ENCODE measurements at places on chromosomes 7 and 10.

DNA sequence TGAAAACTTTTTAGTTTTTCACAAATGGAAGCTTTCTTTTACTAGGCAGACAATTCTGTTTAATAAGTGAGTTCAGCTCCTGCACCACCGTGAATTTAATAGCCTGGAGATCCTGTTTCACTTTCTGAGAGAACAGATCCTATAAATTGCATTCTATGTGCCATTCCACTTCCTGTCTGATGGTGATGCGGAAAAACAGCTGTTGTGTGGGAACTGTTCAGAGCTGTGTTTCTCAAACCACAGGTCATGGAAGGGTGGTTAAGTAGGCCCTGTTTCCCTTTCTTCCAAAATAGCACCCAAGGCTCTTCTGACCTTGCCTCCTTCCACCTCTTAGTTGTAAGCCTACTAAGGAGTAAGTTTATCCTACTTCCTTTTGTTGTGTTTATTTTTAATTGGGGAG is 97.2 kb upstream of the DKK1 start:
- no peak for DNase-seq

DNA sequence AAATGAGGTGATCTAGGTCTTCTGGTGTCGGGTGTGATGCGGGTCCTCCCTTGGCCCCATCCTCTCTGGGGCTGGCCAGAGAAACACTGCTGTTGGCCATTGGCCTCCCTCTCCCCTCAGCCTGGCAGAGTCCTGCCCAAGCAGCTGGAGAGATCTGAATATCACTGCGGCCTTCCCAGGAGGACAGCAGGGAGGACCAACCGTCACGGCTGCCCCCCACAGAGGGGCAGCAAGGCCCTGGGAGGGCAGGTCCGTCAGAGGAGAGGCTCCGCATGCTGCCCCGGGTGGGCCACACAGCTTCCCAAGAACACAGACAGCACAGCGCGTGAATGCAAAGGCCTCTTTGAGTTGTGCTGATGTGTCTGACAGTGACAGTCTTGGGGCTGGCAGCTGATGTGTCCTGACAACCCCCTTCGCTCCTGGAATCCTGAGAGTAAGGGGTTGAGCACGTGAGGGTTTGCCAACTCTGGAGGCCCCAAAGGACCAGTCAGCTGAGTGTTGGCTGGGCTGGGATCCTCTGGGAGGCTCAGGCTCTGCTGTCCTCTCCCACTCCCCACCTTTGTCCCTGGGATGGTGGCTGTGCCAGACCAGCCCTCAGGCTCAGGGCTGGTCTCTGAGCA is 132.5 kb upstream of the UNC5B start:
- DNase-seq: no peak

- no peak for DNase-seq
Observed at GRCh38 chr10:114492351-114493037, 88.2 kb upstream of the AFAP1L2 start.

DNA sequence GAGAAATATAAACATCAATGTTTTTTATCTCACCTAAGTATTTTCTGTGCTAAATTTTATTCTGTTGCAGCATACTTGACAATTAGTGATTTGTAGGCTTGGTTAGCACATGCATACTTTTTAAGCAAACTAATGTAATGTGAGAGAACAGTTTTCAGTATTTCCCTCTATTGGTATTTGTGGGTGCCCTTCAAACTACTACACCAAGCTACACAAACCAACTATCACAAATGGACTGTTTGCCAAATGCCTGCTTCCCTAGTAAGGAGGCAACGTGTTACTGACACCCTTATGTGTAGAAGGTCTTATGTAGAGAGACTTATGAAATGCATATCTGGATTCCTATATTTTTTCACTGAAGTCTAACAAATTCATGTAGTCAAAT is 98.4 kb upstream of the FZD1 start:
- DNase-seq: no peak

DNA sequence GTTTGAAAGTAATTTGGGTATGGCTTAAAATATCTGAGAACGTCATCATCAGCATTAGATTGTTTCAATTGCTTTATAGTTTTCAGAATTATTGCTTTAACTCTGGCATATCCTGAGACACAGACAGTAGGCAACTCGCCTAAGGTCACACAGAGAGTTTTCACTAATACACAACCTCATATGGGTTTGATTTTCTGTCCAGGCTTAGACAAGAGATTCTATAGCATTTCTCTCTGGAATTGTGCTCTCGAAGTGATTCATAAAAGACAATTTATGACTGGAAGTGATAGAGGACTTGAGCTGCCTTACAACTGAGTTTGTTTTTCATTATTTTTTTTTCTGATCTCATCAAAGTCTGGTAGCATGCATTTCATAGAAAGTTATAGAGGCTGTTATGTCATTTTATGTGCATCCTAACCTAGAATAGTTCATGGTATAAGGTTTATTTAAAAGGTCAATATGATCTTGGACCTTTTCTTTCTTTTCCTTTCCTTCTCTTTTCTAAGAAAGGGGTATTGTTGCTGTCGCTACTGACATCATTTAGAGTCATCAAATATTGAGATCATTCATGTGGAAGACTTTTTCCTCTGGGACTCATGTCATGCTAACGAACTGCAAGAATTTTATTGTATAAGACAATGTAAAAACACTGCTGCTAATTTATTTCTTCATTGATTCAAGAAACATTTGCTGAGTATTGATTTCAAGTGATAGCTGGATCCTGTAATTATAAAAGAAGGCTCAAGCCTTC is 278.2 kb downstream of the PLXDC2 start:
- peak; percentile 25 for DNase-seq

DNA sequence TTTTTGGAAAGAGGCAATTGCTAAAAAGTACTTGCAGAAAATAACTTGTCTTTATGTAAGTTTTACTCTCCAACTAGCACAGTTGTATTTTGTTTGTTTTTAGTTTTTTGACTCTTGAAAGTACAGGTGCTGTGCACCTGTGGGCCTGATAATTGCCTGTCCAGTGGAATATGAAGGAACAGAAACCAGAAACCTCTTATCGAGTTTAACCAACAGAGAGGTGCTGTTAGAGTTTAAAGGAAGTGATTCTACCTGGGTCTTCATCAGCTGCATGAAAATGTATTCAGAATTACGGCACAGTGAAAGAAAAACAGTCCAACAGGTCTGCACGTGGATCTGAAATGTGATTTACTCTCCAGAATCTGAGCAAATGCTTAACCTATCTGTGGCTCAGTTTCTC is 326.6 kb upstream of the POM121L12 start:
- DNase-seq: no peak

DNA sequence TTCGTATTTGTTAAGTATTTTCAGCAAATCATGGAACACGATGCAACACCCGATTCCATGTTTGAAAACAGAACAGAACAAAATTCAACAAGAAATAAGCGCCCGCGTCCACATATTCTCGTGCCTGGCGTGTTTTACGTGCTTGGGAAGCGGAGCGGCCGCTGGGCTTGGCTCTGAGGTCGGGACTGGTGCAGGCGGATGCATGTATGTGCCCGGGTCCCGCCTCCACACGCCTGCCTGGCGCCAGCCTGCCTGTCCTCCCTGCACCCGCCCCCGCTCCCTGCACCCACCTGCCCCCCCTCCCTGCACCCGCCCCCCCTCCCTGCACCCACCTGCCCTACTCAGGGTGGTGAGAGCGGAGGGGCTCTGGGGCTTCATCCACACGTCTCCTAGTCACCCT is 454.5 kb downstream of the DNAJB6 start:
- DNase-seq: no peak

DNA sequence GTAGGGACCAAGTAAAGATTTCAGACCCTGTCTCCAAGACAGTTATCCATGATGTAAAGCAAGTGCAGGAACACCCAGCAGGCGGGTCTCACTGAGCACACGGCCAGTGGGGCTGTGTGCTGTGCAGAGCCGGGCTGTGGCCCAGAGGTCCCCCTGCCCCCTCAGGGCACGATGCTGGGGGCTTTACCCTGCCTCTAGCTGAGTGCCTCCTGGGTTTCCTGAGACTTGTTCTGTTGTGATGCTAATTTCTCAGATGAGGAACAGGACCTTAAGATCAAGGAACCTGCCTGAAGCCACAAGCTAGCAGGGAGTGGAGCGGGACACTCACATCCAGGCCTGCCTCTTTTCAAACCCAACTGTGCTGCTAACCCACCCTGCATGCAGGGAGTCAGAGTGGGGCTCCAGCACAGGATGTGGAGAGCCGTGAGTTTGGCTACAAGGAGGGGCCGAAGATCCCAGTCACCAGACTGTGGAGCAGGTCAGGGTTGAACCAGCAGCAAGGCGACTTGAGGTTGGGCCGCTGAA is 76.1 kb upstream of the LYZL2 start:
- no peak for DNase-seq

DNA sequence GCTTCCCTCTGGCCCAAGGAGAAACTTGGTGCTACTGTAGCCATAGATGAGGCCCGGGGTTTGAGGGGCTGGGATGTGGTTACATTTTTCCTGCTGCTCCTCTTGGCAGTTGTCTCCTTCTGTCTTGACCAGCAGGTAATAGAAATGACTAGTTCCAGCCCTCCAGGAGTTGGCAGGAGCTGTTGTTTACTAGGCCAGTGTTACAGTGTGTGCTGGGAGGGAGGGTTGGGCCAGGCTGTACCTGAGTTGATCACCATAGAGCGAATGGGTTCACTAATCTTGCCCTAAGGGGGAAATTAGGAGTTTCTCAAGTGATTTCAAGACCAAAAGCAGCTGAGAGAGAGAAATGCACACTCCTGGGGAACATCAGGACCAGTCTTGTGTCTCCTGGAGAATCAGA is 34.9 kb downstream of the PAX2 start:
- no peak for DNase-seq

GRCh38 chr7:103297837-103298179 is 573 bp downstream of the PMPCB start:
- DNase-seq: no peak

- no peak for DNase-seq
Observed at GRCh38 chr7:30466266-30466665, 12.3 kb downstream of the NOD1 start.

- peak; percentile 17 for DNase-seq
Observed at GRCh38 chr10:111756217-111757061, 427.1 kb downstream of the GPAM start.

DNA sequence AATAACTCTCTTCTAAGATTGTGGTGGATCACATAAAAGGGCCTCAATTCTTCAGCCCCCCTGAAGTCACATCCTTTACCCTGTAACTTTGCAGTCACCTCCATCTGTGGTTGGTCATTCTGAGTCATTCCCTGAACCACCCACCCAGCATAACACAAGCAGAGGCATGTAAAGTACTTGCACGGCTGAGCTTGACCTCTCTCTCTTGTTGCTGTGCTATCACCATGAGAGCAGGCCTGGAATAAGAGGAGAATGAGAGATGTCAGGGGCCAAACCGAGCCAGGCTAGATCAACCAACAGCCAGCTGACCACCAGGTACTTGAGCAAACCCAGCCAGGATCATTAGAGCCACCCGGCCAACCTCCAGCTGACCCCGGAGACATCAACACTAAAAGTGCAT is 13.5 kb upstream of the STK17A start:
- no peak for DNase-seq

- no peak for DNase-seq
Observed at GRCh38 chr10:17516376-17516775, 62.0 kb upstream of the ST8SIA6 start.

DNA sequence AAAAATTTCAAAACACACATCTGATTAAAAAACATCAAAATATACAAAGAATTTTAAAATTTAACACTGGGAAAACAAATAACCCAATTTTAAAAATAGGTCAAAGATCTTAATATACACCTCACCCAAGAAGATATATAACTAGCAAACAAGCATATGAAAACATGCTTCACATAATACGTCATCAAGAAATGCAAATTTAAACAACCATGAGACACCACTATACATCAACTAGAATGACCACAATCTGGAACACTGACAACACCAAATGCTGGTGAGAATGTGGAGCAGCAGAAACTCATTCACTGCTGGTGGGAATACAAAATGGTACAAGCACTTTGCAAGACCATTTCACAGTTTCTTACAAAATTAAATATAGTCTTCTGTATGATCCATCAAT is 498.4 kb downstream of the IPMK start:
- no peak for DNase-seq

DNA sequence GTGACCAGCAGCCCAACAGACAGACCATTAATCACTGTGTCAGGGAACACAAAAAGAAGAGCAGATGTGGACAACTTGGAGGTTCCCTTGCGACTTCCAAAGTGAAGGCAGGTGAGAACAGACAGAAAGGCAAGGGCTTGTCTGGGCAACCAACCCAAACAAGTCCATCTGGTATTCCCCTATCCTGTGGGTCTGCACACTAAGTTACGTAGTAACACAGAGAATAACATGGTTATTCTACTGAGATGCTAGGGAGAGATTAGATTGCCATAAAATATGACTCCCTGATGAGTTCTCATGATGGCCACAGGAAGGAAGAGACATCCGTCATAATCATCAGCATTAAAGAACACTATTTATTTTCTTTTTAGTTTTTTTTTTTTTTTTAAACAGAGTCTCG is 252.2 kb downstream of the CALN1 start:
- DNase-seq: no peak

GRCh38 chr7:14289957-14290356 is 300.5 kb upstream of the ETV1 start:
- no peak for DNase-seq

- DNase-seq: no peak
Observed at GRCh38 chr7:155192961-155193640, 104.6 kb upstream of the INSIG1 start.

GRCh38 chr7:150595361-150595760 is 28.2 kb downstream of the GIMAP4 start:
- DNase-seq: no peak

- no peak for DNase-seq
Observed at GRCh38 chr10:36385693-36386092, 739.7 kb upstream of the ANKRD30A start.

DNA sequence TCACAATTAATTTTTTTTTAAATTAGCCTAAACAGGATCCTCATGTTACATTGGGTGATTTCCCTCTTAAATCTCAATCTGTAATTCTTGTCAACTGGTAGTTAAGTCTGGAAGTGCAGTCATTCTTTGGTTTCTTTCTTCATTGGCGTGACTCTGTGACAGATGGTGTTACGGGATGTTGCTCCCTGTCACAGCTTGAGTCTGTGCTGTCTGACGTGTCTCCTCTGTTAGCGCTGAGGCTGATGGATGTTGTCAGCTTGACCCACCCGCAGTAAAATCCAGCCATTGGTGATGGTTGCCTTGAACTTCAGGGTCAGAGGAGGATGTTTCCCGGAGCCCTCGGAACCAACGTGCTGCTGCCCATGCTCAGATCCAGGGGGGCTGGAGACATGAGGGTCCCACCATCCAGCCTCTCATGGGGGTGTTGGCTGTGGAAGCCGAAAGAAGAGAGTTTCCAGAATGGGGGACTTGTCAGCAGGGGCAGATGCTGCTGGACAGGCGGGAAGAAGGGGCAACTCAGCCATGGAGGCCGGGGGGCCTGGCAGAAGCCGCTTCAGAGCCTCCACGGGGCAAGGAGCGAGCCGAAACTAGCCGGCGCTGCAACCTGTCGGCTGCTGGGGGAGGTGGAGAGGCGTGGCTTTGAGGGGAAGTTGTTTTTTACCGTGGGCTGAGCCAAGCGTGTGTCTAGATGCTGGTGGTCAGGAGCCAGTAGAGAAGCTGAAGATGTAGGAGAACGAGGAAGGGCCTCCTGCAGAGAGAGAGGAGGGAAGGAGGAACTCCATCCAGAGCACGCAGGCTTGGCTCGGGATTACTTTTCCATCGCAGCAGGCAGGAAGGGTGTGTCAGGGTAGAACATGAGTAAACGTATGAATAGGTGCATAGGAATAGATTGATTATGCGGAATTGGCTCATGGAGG is 3.5 kb downstream of the SUN1 start:
- DNase-seq: no peak

Measured in fibroblast of skin of left biceps (primary cell).